EL (cell line): ENCODE measurements at places on chromosomes 1 and 21.

GRCh38 chr1:246111570-246111969 is 395.5 kb downstream of the SMYD3 start:
- no peak for DNase-seq

DNA sequence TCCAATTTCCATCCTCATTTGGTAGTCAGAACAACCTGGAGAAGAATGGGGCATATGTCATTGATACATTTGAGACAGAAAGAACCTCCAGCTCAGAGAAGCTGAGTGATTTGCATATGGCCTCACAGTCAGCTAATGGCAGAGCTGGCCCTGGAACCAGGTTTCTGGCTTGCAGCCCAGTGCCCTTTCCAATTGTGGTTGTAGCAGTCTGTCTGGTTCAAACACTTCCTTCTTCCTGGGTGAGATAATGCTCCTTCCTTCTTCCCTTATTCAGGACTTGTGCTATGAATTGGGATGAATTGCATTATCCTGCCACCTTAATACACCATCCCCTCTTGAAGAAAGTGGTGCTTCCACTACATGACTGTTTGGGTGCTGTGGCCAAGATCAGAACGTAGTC is 24.2 kb downstream of the SLC5A9 start:
- no peak for DNase-seq

GRCh38 chr1:2528966-2529783 is 888 bp downstream of the HES5 start:
- no peak for DNase-seq

GRCh38 chr21:44568667-44569556 is 4.6 kb upstream of the KRTAP10-4 start:
- peak; percentile 13 for DNase-seq

DNA sequence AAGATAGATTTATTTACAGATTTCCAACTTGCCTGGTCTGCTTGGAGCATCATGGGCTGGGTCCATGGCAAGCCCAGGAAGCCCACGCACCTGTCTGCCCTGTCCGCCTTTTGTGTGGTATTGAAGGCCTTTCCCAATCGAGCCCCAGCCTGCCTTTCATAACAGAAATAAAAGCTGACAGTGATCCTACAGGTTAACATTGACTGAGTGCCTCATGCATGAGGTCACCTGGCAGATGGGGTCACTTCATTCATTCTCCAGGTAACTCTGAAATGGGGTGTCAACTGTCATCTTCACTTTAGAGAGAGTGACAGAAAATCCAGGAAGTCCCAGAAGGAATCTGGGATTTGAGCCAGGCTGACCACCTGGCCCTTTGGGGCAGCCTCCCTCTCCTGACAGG is 36.3 kb upstream of the CASZ1 start:
- no peak for DNase-seq
